Cardiac fibroblast (primary cell): ENCODE measurements at places on chromosomes 2 and 18.
A peak's percentile ranks its signal among the peaks of the same experiment; 100 is the strongest.

DNA sequence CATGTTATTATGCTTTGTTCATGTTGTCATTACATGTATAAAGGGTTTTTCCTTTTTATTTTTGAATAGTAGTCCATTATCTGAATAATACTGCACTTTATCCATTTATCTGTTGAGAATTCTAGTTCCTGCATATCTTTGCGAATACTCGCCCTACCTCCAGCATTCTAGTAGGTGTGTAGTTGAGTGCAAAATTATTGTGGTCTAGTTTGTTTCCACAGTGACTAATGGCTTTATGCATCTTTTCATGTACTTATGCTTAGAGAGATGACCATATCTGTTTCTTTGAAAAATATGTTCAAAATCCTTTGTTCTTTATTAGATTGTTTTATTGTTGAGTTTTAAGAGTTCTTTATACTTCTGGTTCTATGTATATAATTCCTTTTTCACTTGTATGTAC lies 48.8 kb downstream of the EIF5B start:
- no peak for DNase-seq

DNA sequence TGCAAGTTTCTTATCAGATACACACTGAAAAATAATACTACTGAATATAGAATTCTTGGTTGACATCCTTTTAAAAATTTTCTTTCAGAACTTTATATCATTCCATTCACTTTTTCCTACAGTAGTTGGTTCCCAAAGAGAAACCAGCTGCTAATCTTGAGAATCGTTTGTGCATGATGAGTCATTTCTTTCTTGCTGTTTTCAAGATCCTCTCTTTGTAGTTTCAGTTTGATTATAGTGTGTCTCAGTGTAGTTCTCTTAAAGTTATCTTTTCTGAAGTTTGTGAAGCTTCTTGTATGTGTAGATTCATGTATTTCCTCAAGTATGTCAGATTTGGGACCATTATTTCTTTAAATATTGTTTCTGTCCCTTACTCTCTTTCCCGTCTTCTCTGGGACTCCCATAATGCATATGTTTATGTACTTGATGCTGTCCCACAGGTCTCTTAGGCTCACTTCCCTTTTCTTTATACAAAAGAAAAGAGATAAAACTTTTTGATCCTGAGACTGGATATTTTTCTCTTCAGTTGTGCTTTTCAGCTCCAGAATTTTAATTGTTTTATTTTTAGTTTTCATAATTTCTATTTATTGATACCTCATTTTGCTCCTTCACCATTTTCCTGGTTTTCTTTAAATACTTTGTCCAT lies 801.0 kb downstream of the TDRD15 start:
- DNase-seq, result no peak

GRCh38 chr2:240705204-240705791 lies 13.6 kb downstream of the AQP12A start:
- DNase-seq, result no peak

DNA sequence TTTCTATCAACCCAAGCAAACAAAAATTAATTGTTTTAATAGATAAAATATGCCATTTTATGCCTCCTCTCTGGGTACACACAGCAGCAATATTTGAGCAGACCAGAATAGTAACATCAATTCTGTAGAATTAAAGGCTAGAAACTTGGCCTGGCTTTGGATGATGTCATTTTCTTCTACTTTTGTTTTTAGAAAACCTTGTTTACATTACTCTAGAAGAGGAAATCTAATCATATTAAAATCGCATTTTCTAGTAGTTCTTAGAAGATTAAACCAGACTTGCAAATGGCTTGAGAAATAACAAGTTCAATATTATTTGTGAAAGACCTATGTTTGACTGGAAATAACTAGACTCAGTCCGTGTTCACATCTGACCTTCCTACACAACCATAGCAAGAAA lies 102.3 kb upstream of the RFX8 start:
- peak; percentile 13 for DNase-seq

DNA sequence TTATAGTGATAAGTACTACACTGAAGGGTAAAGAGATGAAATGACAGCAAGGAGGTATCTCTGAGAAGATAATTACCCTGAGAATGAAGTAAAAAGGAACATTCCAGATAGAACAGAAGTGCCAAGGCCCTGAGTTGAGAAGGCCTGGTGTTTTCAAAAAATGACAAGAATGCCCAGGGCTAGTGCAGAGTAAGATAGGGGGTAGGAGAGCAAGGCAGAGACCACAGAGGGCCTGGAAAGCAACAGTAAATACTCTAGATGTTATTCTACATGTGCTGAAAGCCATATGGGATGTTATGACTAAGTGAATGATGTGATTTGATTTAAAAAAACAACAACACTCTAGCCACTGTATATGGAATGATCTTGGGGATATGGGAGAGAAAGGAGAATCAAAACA lies 52.3 kb downstream of the BAZ2B start:
- peak; percentile 10 for DNase-seq

DNA sequence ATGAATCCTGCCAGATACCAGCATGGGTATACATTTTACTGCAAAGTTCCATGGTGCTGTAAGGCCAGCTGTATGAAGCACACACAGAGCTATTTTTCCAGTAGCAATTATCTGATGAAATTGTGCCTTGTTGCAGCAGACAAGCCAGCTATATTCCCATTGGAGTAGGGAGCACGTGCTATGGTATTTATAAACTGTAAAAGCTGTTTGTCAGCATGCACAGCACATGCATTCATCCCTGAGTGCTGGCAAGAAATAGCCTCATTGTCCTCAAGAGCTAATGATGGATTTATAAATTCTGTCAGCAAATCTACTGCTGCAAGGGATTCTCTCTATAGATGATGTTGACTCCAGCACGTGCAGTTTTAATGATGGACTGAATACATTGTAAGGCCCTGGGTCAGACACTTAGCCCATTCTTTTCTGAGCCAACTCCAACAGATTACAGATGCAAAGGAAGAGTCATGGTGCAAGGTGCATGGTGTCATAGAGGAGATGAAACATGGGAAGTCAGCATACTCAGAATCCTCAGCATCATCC lies 61.7 kb downstream of the KCNS3 start:
- no peak for DNase-seq

DNA sequence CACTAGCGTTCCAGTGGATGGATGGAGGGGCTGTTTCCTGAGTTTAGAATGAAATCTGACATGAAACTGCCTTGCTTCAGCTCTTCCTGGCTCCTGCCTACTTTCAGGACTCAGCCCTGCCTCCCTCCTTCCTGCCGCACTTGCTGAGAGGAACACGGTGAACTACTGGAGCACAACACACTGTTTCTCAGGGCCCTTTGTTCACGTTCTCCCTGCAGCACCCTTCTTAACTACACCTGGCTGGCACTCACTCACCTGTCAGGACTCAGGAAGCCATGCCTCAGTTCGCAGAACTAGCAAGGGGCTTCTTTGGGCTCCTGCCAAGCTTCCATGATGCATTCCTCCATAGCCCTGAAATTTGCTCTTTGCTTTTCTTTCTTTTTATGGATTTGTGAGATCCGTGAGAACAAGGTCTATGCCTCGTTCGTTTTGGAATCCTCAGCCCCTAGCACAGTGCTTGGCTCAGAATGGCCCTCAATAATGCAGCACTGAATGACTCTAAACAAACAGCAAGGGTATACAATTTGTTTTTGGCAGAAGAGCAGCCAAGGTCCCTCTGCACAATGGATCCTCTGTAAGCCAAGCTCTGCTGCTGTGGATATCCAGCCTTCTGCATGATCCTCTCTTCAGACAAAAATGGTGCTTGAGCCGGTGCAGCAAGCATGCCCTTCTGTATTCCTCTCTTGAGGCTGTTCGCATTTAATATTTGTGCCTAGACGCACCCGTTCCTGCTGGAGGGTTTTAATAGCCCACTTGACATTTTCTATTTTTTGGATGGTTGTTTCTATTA lies 357.0 kb downstream of the TSN start:
- no peak for DNase-seq

- DNase-seq, result no peak
Measured at GRCh38 chr2:85628658-85629057, 12.7 kb downstream of the USP39 start.

DNA sequence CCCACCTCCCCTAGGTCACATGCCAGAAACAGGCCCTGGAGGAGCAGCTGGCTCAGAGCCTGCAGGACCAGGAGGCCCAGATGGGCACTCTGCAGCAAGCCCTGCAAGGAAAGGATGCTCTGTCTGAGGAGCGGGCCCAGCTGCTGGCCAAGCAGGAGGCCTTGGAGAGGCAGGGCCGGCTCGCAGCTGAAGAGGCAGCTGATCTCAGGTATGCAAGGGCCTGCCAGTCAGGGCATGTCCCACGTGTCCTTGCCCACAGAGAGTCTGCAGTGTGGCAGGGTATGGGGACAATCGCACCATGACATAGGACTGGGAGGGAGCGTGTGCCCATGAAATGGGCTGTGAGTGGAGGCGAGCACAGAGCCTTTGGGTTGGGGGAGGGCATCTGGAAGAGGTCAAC lies 39.9 kb downstream of the CROCC2 start:
- DNase-seq, result no peak

GRCh38 chr2:240320204-240320993 lies 115.1 kb upstream of the GPC1 start:
- peak; percentile 77 for DNase-seq

- DNase-seq, result no peak
Measured at GRCh38 chr2:60302377-60303126, 250.9 kb downstream of the BCL11A start.

DNA sequence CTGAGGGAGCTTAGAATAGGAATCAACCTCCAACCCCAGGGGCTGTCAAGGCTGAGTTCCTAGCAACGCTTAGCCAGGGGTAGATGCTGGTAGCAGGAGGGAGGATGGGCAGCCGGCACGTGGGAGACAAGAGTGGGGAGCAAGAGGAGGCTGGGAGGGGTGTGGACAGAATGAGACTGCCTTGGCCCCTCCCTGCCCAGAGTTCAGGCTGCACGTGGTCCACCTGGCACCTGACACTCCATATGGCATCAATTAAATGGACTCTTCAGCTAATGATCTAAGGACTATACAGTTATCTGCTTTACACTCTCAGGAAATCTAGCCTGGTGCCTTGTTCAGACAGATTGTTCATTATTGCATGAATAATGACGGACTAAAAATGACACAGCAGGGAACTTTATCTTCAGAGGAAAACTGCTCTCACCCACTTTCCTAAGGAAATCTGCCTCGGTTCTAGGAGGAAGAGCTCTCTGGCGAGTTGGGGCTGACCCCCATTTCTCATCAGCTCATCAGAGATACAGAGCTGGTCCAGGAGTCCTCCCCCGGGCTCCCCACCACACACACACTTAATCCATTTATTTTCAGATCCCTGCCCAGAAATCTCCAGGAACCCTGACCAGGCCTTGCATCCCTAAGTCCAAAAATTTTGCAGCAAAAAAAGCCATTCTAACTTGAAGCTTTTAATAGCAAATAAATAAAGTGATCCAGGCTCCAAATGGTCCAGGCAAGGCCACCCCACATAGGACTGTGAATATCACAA lies 102.1 kb upstream of the CDC42EP3 start:
- DNase-seq, result no peak

GRCh38 chr2:63218800-63219526 lies 168.3 kb downstream of the OTX1 start:
- no peak for DNase-seq

- DNase-seq, result no peak
Measured at GRCh38 chr2:157726946-157727345, 98.3 kb upstream of the ACVR1C start.

DNA sequence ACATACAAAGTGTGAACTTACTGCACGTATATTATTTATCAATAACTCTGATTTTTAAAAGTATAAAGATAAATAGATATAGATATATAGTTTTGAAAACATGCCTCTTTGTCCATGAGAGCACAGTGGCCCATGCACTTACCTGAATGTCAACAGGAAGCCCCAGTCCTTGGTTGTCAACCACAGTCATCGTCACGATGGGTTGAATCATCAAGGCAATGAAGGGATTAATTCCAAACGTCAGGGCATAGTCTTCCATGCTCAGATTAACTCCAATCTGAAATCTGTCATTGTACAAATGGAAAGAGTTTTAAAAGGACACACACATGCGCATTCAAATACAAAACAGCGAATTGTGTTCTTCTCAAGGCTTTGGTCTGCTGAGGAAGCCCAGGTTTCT lies 15.5 kb downstream of the SCYGR4 start:
- DNase-seq, result no peak

- DNase-seq, result no peak
Measured at GRCh38 chr2:134258684-134259388, 5.0 kb downstream of the MGAT5 start.

DNA sequence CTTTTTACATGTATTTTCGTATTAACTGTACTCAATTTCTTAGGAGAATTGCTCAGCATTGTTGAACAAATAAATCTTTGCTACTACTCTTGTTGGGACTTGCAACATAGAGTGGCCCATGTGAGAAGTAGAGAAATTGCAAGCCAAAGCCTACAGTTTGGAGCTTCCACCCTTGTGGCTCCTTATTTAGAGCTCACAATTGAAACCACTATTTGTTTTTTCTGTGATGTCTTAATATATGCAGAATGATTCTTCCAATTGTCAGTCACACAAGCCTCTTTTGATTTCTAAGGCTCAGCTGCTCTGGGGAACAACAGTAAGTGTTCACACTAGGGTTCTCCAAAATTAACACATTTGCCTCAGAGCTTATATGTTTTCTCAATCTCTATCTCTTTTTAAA lies 60.2 kb upstream of the GALNT13 start:
- DNase-seq, result no peak

DNA sequence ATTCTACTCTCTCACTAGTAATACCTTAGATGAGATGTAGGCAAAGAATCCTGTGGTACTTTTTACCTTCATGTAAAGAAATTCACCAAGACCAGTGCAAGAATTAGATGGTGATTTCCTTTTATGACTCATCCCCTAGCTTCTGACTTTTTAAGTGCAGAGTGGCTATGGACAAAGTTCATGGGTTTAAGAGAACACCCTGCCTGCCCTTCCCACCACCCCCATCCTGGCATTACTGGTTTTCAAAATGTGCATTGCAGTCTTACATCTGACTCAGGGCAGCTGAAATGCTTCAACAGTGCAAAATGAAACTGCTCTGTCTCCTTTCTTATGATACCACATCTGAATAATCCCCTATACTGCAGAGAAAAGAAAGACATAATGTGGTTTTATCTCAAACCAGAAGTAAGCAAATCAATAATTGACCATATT lies 22.6 kb downstream of the MAIP1 start:
- peak; percentile 76 for DNase-seq

DNA sequence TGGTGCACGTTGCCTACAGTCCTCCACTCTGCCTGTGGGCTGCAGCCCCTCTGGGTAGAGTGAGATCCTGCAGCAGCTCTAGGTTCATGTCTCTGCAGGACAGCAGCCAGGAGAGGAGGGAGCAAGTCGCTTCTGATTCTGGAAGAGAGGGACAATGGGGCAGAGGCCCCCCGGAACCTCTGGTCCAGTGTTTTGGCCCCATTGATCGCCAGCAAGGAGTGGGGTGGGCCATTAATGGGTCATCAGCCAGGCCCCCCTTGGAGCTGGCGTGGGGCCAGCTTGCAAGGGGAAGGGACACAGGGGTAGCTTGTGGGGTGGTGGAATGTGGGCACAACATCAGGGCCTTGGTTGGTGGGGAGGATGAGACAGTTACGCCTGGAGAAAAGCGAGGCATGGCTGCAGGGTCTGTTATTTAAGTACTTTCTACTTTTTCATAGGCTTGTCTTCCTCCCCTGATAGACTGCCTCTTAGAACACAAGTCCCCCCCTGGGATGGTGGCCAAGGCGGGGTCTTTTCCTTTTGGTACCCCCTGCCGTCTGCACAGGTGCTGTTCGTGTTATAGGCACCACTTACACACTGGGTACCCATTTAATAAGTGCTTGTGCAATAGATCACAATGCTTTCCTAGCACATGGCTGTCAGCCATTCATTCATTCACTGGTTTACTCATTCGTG lies 44.6 kb downstream of the INHBB start:
- DNase-seq, result no peak
